Activated CD4-positive, alpha-beta T cell treated with anti-CD3 and anti-CD28 coated beads for 1 hour (primary cell): ENCODE measurements at places on chromosomes 2 and 18.

GRCh38 chr2:151359768-151360461, 2.5 kb downstream of the TNFAIP6 start:
- DNase-seq, result no peak

DNA sequence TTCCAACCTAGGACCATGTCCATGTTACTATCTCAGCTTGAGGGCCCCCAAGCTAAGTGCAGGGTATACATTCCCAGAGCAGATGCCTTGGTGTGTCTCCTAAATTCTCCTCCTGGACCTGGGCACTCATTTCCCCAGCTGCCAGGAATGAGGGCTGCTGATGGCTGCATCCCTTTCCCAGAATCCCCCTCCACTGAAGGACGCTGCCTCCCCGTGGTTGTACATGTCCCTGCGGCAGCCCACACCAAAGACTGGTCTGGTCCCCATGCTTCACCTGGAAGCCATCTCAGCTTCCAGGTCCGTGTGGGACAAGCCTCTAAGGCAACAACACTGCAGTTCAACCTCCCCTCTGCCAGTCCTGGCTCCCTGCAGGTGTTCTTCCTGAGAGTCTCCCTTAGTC, 14.6 kb downstream of the TMEM163 start:
- DNase-seq, result no peak

- no peak for DNase-seq
Observed at GRCh38 chr18:9787036-9787435, 78.9 kb downstream of the RAB31 start.

DNA sequence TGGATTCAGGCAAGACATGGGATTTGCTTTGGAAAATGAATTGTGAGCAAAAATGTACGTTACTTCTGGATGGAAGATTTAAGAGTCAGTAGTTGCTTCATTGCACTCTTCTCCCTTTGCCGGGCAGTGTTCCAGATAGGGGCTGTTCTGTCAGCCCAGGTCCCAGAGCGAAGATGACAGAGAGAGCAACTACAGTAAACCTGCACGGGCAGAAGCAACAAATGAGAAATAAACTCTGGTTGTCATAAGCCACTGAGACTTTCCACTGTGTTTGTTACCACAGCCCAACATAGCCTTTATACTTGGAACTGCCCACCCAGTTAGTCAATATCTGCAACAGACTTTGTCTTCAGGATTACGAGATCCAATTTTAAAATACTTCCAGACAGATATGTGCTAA, 83.3 kb downstream of the CACNB4 start:
- DNase-seq, result no peak

DNA sequence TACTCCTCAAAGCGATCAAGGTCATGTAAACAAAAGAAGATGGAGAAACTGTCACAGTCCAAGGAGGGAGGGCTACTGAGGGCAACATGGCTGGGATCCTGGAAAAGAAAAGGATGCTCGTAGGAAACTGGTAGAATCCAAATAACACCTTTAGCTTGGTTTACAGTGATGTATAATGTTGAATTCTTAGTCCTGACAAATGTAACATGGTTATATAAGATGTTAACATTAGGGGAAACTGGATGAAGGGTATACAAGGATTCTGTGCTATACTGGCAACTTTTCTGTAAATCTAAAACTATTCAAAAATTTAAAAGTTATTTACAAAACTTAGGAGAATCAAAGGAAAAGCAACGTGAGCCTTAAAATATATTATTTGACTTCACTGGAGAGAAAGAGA, 257.0 kb downstream of the TTC32 start:
- no peak for DNase-seq

DNA sequence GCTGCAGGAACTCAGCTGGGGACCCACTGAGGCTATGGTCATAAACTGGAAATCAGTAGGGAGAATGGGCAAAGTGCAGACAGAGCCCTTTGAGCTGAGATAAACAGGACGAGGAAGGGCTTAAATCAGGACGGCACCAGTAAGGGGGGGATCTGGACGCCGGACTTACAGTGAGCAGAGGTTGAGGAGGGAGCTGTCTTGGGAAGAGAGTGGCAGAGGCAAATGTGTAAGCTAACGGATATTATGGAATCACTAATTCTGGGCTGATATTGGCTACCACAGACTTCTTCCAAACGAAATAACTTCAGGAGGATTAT, 539 bp downstream of the CYP27A1 start:
- no peak for DNase-seq

DNA sequence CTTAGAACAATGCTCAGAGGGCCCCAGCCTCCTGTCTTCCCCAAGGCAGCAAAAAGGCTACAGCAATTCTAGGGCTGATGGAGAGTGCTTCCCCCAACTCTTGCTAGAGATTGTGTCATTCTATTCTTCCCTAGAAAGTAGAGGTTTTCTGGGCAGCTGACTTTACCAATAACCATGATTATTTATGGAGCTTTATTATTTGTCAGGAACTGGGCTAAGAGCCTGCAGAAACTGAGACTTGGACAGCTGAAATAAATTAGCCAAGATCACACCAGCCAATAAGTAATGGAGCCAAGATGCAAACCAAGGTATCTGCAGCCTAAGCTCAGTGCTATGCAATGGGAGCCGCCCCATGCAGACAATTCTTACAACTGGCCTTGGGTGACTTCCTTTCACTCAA, 84.8 kb downstream of the CCBE1 start:
- DNase-seq, result no peak

GRCh38 chr2:219531639-219532377, 11.8 kb downstream of the CHPF start:
- DNase-seq, result no peak

- no peak for DNase-seq
Observed at GRCh38 chr2:13986119-13986720, 646.3 kb upstream of the LRATD1 start.

DNA sequence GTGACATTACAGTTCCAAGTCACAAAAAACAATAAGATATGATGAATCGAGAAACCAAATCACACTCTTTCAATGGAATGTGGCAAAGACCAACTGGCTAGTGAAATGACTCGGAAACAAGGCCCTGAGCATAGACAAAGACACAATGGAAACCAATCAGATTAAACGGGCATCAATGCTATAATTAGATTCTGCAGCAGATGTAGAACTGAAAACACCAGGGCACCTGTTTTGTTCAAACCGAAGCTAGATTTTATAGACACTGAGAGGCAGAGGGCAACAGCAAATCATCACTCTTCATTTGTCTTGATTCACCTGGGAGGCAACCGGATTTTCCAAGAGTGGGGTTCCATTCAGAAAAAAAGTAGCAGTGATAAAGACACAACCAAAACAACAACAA, 92.8 kb upstream of the BARD1 start:
- DNase-seq, result no peak

DNA sequence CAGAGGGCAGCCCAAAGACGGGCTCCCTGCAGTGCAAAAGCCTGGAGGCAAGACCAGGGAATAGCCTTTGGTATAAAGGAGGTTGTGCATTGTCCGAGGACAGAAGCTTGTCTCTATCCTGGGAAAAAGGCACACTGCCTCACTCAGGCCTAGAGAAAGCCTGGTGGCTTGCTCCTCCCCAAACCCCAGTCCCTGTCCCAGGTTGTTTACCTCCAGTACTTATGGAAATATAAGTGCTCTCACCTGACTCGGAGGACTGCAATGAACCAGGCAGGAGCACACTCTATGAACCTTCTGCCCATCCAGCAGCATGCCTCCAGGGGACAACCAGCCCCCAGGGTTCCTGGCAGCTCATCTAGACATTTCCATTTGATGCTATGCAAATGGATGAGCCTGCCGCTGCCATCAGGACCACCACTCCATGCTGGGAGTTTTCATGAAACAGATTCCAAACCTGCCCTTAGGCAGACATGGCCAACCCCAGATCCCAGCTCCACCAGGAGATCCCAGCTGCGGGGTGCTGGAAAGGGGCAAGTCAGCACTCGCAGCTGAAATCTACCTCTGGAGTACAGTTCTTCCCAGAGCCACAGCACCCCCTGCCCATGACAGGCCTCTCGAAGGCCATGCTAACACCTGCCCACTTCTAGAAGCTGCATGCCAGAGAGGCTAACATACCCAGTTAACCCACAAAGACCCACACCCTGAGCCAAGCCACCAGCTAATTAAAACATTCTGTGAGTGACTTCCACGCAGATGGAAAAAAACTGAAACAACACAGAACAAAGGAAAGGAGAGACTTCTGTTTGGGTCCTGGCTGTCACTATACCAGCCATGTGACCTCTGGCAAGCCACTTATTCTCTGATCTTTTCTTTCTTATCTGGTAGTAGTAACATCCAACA, 101.7 kb downstream of the TTC32 start:
- DNase-seq, result no peak

- peak; percentile 34 for DNase-seq
Observed at GRCh38 chr2:176140513-176141317, 10.6 kb upstream of the HOXD4 start.

DNA sequence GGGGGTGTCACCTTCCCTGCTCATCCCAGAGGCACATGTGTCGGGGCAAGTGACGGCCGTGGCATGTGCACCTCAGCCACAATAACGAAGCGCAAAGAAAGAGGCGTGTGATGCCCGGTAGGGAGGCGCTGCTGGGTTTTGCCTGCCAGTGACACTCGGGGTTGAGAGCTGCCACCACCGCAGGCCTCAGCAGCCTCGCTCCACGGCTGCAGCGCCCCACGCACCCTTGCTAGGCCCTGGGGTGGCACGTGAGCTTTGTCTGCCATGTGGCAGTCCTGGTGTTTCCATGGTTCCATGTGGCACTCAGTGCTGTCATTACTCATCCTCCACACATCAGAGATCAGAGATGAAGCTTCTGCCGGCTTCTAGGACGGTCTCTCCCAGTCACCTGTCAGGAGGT, 136.0 kb upstream of the AGAP1 start:
- no peak for DNase-seq

- DNase-seq, result no peak
Observed at GRCh38 chr18:48615566-48616401, 77.0 kb downstream of the CTIF start.

DNA sequence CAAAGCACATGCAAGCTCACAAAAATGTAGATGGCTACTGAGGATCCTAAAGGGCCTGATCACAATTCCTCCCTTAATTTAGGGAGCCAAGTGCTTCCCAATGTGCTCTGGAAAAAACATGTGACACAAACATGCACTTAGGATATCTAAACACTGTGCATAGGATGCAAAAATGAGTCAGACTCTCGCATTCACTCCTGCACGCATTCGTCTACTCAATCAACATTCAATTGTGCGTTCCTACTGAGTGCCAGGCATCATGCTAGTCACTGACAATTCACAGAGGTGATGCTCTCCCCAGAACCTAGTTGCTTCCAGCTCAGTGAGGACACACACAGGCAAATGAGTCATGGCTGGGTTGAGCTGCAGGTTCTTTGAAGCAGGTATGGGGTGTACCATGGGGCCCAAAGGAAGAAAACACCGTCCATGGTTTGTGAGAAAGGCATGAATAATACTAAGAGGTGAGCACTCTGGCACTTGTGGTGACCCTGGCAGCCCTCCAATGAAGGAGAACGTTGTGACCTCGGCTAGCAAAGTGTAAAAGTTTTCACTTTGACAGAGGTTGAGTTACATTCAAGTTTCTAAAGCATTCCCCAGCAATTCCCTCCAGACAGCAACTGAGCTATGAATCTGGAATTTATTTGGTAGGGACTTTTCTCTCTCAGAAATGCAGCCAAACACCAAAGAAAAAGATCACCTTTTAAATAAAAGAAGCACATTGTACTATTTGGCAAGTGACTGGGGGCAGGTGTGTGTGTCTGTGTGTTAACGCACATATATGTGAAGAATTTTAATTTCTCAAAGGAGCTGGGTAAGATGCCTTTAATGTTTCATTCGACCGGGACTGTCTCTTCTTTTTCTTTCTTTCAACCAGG, 173.3 kb downstream of the ALPK2 start:
- DNase-seq, result no peak

DNA sequence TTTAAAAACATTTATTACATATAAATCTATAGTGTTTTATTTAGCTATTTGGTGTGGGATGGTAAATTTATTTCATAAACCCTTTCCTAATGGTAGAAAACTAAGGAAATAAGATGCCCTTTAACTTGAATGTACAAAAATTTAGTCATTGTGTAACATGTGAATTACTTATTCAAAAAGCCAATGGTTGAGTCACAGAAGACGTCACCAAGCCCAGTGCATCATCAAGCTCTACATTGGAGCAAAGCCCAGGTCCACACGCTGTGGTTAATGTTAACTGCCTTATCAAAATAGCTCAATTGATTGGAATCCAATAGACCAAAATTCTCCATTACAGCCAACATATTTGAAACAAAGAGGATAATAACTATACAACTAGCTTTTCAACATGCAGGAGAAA, 145.5 kb upstream of the LYPD1 start:
- no peak for DNase-seq

GRCh38 chr2:105796131-105796638, 51.5 kb downstream of the NCK2 start:
- no peak for DNase-seq

- no peak for DNase-seq
Observed at GRCh38 chr2:238136820-238137537, 1.5 kb upstream of the KLHL30 start.

DNA sequence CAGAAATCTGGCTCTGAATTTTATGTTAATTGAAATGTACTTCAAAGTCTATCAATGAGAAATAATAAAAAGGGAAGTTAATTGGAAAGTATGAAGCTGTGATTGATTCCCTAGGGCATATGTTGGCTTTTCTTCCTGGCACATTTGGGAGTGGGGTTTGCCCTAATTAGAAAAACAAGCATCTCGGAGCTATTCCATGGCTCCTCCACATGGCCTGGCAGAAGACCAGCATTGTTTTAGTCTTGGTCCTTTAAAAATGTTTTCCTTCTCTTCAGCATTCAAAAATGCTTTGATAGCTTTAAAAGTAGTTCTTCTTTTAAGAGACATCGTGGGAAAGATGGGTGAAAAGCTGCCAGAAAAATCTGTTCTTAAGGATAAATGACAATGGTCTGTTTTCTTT, 445.5 kb upstream of the PKDCC start:
- no peak for DNase-seq

DNA sequence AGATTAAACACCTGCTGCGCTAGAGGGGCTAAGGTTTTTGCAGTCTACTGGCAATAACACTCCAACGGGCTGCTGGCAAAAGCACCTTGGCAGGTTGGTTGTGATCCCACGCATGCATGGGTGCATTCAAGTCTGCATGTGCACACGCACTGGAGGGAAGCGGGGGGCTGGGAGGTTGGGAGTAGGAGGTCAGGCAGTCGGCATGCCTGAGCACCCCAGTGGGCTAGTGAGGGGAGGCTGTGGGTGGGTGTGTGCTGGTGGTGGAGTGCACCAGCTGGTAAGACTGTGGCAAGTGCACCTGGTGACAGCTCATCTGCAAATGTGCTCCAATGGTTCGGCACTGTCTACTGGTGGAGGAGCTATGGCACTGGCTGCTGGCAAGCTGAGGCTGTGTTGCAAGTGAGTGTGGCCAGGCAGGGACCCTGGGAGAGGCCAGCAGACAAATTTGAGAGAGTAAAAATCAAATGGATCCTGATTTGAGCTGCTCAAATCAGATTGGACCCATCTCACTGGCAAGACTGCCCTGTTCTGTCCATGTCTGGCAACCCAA, 460.6 kb upstream of the DSEL start:
- DNase-seq, result no peak

- DNase-seq, result no peak
Observed at GRCh38 chr2:203672856-203673255, 33.6 kb upstream of the CD28 start.
